ENCODE measurements at places on chromosomes 1 and 21.

DNA sequence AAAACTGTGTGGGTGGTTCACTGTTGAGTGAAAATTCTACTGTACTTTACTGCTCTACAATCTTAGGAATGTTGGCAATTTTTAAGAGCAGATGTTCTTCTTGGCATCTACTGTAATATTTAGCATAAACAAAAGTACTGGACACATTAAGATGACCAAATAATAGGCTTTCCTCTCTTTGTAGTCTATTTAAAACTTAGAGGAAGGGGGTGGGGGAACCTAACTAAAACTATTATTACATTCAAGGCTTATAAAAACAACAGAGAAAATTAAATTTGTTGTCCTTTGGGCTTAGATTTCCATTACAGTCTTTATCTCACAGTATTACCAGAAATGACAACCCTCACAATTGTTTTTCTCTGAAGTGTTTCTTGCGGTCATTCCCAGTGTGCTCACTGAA lies 181.2 kb downstream of the PLPPR4 start:
- DNase-seq: no peak

DNA sequence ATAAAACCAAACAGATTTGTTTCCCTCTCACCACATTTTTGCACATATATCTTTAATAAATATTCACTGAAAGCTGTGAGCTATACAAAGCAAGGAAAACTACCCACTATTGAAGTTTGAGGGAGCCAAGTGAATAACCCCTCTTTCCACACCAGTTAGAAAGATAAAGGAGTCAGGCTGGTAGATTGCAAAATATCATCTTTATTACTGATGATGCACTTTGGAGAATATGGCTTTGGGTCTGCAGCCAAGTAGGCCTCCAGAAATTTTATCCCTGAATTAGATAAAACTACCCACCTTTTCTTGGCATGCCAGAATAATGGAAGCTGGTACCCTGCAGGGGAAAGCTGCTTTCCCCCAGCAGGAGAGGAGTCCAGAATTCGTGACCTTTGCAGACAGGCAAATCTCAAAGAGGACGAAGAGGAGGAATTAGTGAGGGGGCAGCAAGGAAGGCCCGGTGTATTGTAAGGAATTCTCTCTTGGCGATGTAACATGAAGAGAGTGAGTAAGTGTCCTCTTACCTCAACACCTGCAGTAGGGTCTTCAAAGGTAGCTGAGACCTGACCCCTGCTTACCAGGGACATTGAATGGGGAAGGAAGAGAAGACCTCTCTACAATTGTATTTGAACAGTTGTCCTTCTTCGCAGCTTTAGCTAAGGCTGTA lies 84.7 kb downstream of the LRRC8D start:
- no peak for DNase-seq

GRCh38 chr21:36089946-36090345 lies 20.1 kb downstream of the CBR1 start:
- DNase-seq: no peak

GRCh38 chr21:34080710-34081109 lies 7.3 kb downstream of the MRPS6 start:
- DNase-seq: no peak

DNA sequence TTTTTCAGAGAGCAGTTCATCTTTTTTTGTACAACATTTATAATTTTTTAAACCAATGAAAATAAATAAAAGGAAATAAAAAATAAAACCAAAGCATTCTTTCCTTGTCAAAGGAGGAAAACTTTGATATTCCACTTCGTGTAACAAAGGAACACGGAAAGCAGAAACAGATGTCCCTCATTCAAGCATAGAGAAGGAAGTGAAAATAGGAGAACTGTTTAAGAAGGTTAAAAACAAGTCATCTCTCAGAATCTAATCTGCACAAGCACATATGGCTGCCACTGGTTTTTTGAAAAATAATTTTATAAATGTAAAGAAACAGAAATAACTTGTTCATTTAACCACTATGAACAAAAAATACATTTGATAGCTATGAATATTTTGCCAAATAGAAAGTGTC lies 35.9 kb upstream of the ZNF644 start:
- DNase-seq: no peak

DNA sequence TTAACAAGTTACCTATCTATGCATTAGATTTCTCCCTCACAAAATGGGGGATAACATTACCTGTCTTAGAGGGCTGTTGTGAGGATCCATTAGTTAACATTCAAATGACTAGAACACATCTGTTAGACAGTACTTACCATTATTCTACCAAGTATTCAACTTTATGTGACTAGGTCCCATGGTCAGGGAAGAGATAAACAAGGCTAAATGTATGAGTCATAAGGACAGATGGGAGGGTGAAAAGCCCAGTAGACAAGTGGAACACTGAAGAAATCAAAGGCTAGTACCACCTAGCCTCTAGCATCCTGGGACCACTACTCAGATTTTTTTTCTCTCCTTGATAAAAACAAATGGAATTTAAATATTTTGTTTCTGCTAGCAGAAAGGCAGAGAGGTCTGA lies 9.0 kb upstream of the VHLL start:
- DNase-seq: no peak

DNA sequence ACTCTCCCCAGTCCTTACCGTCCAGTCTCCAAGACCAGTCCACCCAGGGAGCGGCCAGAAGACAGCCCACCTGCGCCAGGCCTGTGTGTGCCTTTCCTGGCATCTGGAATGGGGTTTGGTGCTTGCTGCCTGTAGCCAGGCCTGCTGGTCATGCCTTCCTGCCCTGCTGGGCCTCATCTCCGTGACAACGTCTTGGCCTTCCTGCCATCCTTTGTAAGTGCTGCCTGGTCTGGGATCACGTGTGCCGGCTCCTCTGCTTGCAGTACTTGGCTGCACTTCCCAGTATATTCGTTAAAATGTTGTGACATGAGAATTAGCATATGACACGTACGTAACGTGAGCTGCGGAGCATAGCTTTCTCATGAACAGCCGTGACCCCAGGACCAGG lies 145.3 kb upstream of the COL6A1 start:
- DNase-seq: no peak

DNA sequence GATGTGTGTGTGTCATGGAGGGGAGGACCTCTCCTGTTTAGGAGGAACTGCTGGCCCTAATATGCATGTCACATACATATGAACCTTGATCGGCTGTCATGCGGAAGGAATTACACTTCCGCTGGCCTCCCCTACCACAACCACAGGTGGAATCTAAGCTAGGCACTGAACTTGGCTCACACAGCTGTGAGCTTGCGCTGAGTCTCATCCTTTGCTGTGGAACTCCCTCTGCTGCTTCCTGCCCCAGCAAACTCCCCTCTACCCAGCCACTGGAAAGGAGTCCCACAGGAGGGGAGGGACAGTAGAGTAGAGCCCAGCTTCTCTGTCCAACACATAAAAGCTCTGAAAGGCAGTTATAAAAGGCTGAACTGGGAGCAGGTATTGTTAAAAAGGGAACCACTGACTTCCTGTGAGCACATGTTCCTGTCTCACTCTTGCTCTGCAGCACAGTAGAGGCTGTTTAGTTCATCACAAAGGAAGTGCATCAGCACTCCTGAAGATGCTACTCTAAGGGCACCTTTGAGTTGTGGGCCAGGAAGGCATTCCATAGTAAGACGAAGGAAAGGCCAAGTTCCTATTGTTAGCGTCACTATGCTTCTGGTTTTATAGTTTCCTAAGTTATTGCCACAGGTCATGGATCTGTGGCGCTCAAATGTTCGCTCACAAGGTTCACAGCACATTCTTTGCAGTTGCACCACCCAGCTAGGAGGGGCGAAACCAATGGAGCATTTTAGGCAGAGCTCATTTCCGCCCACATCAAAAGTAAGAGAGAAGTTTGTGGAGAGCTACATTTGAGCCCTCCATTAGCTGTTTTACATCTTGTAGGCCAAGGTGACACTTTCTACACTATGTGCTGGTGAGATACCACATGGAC lies 17.7 kb upstream of the PTPRC start:
- peak; percentile 69 for DNase-seq

- DNase-seq: no peak
These were observed 22.4 kb downstream of the CASZ1 start for GRCh38 chr1:10773851-10774614.

- no peak for DNase-seq
These were observed 31.5 kb upstream of the C1orf198 start for GRCh38 chr1:230899841-230900251.

GRCh38 chr1:5861871-5862825 lies 130.1 kb downstream of the NPHP4 start:
- no peak for DNase-seq

- DNase-seq: no peak
These were observed 22.7 kb upstream of the ACBD6 start for GRCh38 chr1:180524915-180525714.

- no peak for DNase-seq
These were observed 177.6 kb downstream of the MIS18A start for GRCh38 chr21:32101277-32101676.
